ENCODE measurements at places on chromosomes 2 and 18. TPM values are rescaled to one million over a fixed set of nuclear protein-coding genes. Genes with fewer than 3 reads are reported as not detected.

The KANSL3 gene
- 54.7 TPM for polyA plus RNA-seq

The CDH7 gene
- polyA plus RNA-seq: 13.3 TPM

DNA sequence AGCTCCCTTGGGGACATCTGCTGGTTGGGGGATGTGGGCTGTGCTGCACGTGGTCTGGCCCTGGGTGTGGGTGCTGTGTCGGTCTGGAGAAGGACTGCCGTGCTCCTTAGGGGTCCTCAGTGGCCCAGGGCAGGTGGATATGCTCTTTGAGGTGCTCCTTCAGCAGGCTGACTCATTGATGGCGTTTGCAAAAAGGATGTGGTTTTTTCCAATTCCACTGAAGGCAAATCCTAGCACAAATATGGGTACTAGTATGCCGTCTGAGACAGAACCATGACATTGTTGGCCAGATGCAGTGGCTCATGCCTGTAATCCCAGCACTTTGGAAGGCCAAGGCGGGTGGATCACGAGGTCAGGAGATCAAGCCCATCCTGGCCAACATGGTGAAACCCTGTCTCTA lies 3.3 kb downstream of the PPP1R7 start:
- no peak for DNase-seq

DNA sequence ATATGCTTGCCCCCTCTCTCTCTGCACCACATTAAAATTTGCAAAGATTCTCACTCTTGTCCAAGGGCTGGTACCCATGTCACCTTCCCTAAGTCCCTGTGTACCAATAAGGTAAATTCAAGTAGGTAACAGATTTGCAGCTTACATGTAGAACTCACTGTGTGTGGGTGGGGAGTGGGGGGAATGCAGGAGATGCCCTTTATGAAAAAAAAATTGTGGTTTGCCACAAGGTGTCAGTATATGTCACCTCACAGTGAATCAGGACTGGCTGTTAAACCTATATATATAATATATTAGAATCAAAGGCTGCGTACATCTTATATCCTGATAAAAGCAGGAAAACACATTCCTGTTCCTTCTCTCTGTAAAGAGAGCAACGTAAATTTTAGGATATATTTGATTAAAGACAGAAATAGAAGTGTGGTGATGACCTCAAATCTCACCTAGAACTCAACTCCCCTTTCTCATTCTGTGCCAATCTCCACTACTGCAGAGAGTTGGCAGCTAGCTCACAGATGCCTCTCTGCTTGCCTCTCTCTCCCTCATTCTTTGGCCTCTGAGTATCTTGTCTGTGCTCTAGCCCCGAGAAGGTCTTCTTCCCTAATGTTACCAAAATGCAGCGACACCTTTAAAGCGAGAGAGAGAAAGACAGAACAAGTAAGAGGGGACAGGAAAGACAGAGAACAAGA lies 536 bp downstream of the XDH start:
- no peak for DNase-seq

The TRPM8 gene
- 0.23 TPM for polyA plus RNA-seq

- DNase-seq: no peak
These were observed 34.5 kb downstream of the ADCYAP1 start for GRCh38 chr18:939166-939565.

DNA sequence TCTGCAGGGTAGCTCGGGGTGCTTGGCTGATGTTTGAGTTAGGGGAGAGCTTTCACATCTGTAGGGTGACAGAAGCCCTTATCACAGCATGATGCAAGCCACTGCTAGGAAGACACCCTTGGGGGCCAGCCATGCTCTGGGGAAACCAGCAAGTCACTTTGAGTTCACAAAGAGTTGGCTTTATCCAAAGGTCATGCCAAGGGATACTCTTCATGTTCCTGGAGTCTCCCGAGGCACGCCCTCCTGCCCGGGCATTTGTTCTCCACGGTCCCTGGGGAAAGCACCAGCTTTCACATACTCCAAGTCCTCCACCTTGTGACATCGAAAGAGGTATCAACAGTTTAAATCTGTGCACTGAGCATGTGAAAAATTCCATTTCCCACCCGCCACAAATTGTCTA lies 227.7 kb downstream of the VAPA start:
- DNase-seq: no peak

DNA sequence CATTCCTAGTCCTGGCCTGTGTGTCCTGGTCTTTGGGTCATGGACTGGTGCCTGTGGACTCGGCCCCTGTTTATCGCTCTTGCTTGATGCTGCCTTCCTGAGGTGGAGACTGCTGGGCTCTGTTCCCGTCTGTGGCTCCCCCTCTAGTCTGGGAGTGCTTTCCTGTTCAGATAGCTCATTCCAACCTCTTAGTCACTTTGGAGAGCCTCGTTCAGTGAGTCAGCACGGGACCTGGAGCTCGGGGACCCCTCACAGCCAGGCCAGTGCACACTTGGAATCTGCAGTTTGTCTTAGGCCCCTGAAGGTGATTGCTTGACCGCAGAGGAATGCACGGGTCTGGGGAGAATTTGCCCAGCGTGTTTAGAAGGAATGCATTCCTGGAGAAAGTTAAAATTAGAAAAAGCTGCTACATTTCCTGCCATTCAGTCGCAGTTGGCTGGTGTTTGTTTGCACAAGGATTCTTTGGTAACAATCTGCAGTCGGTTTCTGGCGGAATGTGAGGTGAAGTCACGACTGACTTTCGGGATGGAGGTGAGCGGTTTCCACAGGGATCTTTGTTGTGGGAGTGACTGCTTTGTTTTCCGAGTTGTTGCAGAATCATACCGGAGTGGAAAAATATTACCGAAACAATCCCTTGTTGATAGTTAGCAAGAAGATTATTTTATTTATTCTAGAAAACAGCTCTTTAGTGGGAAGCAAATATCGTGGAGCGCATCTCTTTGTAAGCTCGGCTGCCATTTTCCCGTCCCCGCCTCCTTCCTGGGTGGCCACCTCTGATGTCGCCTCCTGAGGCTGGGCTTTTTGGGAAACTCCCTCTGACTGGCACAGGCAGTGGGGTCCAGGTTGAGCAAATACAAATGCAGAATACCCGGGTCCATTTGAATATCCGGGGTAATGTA lies 29.6 kb downstream of the SH3BP4 start:
- peak; percentile 67 for DNase-seq

DNA sequence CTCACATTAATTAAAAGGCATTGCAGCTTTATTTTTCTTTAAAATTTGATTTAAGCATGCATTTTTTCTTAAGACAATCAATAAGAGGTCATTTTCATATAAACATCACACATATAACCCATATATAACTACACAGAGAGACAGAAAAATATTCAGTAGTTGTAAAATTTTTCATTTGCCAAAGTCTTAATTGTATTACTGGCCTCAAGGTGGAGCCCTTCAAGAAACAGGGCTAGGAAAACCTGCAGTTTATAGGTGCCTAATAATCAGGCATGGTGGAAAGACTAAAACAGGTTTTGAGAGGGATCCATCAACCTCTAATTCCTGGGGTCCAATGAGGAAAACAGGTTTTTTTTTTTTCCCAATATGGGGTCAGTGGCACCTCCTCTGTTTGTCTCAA lies 71.3 kb upstream of the ZNF804A start:
- DNase-seq: no peak

The RGPD8 gene
- polyA plus RNA-seq: 2.6 TPM

The MAP3K19 gene
- 0.53 TPM for polyA plus RNA-seq

DNA sequence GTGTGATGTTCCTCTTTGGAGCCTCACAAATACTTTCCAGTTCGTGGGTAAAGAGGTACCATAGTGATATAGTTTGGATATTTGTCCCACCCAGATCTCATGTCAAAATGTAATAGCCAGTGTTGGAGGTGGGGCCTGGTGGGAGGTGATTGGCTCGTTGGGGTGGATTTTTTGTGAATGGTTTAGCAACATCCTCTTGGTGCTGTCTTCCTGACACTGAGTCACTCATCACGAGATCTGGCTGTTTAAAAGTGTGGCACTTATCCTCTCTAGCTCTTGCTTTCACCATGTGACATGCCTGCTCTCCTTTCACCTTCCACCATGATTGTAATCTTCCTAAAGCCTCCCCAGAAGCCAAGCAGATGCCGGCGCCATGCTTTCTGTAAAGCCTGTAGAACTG lies 3.0 kb upstream of the CCDC93 start:
- no peak for DNase-seq

- no peak for DNase-seq
These were observed 340.7 kb downstream of the LPIN1 start for GRCh38 chr2:12087175-12087574.

GRCh38 chr2:240365971-240366471 lies 69.4 kb upstream of the GPC1 start:
- no peak for DNase-seq

GRCh38 chr2:227456772-227457171 lies 15.2 kb upstream of the AGFG1 start:
- DNase-seq: no peak
